ENCODE measurements at places on chromosomes 4 and X.

- no peak for DNase-seq
Measured at GRCh38 chrX:33339219-33339618, 127.9 kb upstream of the DMD start.

DNA sequence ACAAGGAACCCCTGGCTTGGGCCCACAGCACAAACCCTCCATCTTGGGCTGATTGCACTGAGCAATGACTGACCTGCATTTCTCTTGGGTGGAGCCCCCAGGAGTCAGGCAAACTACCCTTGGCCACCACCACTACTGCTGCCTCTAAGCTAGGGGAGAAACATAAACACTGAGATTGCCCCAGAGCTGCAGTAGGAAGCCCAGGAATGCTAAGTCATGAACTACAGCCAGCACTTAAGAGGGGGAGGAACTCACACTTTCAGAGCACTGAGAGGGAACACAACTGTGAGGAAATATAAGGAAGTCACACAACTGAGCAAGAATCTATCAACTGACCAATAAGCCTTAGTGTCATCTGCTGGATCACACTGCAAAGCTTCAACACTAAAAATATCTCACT, 111.6 kb upstream of the PPP3CA start:
- no peak for DNase-seq

DNA sequence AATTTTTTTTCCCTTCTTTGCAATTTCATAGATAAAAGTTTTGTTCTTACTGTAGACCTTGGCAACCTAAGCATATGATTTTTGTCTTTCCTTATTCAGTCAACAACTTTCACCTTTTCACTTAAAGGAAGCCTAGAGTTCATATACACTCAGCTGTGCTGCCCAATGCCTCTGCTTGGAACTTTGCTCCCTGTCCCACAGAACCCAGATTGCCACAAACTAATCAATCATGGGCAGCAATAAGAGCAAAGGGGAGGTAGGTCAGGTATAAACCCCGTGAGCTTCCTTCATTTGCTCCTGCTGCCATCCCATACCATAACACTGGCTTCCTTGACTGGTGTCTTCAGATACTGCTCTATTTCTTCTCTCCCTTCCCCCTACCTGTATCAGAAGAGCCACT, 51.0 kb upstream of the BEND2 start:
- DNase-seq = no peak

DNA sequence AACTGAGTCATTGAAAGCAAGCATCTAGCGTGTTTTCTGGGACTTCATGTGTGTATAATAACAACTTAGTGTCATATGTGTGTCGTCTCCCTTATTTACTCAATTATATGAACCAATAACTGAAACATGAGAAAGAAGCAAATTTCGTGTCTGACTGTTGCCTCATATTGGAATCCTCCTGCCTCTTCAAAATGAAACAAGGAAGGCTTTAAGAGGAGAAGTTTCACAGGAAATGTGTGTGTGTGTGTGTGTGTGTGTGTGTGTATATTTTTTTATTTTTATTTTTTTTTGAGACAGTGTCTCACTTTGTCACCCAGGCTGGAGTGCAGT, 145.8 kb upstream of the SFRP2 start:
- no peak for DNase-seq

GRCh38 chrX:23737413-23737812, 5.7 kb downstream of the ACOT9 start:
- DNase-seq = no peak

- no peak for DNase-seq
Measured at GRCh38 chr4:124265701-124266100, 446.8 kb downstream of the ANKRD50 start.

DNA sequence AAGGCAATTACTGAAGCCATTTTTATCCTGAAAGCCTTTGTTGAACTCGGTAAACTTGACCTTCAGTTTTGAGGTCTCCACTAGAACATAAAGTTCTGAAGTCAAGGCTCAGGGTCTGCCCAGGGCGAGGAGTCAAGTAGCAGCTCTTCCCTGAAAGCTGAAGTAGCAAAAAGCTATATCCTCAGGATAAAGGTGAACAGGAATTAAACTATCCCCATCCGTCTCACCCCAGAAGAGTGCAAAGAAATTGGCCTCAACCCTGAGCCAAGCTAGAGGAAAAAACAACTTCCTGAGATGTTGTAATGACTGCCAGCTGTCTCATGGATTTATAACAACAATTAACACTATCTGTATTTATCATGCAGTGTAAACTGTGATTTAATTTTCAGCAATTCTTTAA, 590.8 kb downstream of the SPRY1 start:
- DNase-seq = no peak

DNA sequence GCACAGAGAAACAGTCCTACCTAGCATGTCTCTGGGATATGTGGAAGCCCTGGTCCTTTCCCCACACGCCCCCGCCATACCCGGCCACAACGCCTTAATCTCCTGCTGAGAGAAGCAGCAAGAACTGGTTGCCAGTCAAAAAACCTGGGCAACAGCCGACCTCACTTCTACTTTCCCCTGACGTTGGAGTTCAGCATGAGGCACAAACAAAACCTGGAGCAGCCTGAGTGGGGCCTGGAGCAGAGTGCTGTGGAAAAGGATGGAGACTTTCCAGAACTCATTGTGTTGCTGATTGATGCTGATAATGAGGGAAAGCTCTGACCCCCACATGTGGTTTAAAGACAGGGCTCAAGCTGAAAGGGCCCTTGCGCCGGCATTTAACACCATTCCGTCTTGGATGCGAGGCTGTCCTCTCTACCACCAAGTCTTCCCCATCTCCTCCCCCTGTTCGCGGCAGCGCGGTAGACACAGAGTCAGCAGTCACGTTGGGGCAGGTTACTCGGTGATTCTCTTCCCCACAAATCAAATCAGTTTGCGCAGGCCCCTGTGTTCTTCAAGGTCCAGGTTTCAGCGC, 666 bp downstream of the CCDC158 start:
- no peak for DNase-seq
